ENCODE measurements at places on chromosomes 16 and 17. TPM values are rescaled to one million over a fixed set of nuclear protein-coding genes. Genes with fewer than 3 reads are reported as not detected.

GRCh38 chr17:15744074-15744676 is 12.1 kb downstream of the TBC1D26 start:
- DNase-seq = no peak

The PRCD gene
- 4.6 TPM for polyA plus RNA-seq

GRCh38 chr16:3066440-3066748 is 954 bp downstream of the IL32 start:
- no peak for DNase-seq

DNA sequence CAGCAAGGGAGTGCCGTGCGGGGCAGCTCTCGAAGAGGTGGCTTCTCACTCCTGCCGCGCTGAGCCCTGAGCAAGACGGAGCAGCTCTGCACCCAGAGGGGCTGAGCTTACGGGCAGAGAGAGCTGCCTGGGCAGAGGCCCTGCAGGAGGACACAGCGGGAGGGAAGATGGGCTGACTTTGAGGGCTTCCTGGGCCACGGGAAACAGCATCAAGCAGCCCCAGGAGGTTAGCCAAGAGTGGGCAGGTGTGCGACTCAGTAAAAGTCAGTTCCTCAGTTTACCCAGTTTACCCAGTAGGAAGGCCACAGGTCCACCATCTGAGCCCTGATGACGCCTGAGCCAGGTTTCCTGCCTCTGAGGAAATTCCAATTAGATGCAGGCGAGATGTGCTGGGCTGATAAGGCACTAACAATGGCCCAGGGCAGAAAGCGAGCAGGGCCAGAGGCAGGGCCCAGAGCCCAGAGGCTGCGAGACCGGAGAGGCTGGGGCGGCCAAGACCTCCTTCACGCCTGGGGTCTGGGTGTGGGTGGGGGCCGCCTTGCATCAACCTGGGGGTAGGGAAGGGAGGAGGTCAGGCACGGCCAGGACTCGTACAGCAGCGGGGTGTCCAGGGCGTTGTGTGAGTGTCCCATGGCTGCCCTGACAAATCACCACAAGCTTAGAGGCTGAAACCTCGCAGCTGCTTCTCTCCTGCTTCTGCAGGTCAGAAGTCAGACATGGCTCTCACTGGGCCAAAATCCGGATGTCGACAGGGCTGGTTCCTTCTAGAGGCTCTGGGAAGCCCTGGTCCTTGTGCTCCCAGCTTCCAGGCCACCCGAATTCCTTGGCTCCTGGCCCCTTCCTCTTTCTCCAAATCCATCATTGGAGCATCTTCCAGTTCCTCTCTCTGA is 32.0 kb upstream of the CIBAR2 start:
- no peak for DNase-seq

- DNase-seq = no peak
These were observed 53.7 kb upstream of the RCVRN start for GRCh38 chr17:9958586-9959281.

- peak; percentile 40 for DNase-seq
These were observed 934 bp upstream of the AOC2 start for GRCh38 chr17:42843358-42843934.

- peak; percentile 69 for DNase-seq
These were observed 1.3 kb downstream of the GSPT1 start for GRCh38 chr16:11914210-11915113.

The PTX4 gene
- polyA plus RNA-seq = 1.3 TPM

DNA sequence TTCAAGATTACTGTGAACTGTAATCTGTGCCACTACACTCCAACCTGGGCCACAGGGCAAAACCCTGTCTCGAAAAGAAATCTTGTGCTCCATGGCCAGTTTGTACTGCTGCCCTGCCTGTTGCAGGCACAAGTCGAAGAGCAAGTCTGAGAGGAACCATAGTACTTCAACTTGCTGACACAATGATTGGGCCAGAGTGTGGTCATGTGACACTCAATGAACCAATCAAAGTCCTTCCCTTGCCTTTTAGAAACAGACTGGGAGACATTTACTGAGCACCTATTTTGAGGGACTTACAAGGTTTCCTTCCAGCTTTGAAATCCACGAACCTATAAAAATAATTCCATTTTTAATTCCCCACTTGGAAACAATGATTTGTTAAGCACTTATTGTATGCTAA is 39.8 kb upstream of the TMC5 start:
- peak; percentile 18 for DNase-seq

The CORO7 gene
- polyA plus RNA-seq = 71.5 TPM

- no peak for DNase-seq
These were observed 393 bp downstream of the ANKRD11 start for GRCh38 chr16:89489898-89490438.

GRCh38 chr16:30985401-30986128 is 558 bp downstream of the HSD3B7 start:
- DNase-seq = peak; percentile 43

GRCh38 chr17:74215342-74215727 is 2.0 kb downstream of the TTYH2 start:
- no peak for DNase-seq

- DNase-seq = no peak
These were observed 24.8 kb upstream of the SLC25A19 start for GRCh38 chr17:75313941-75314551.

GRCh38 chr16:66695935-66696668 is 441 bp downstream of the CMTM4 start:
- peak; percentile 30 for DNase-seq

The ZG16 gene
- not detected for polyA plus RNA-seq

DNA sequence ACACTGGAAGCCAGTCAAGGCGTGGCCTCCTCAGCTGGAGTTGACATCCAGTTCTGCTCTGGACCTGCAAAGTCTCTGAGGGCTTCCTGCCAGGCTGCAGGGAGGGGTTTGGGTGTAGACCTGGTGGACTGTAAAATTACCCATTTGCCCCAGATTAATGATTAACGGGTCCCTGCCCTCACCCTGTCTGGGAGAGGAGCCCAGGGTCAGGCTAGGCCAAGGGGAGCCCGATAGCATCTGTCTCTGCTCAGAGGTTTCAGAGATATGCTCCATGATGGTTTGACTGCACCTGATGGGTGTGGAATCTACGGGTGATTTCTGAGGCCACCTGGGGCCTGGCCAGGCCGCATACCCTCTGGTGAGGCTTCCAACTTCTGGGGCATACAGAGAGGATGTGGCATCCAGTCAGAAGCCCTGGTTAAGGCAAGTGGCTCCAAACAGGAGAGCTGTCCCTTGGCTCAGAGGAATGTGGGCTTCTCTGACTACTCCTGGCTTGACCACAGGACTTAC is 11.2 kb downstream of the PPY start:
- DNase-seq = no peak

All from testis (tissue), 5 donors.